NCI-H2107 (cell line): ENCODE measurements at places on chromosomes 6 and 20.

- DNase-seq, result no peak
Observed at GRCh38 chr6:70413992-70414494, 735 bp downstream of the FAM135A start.

DNA sequence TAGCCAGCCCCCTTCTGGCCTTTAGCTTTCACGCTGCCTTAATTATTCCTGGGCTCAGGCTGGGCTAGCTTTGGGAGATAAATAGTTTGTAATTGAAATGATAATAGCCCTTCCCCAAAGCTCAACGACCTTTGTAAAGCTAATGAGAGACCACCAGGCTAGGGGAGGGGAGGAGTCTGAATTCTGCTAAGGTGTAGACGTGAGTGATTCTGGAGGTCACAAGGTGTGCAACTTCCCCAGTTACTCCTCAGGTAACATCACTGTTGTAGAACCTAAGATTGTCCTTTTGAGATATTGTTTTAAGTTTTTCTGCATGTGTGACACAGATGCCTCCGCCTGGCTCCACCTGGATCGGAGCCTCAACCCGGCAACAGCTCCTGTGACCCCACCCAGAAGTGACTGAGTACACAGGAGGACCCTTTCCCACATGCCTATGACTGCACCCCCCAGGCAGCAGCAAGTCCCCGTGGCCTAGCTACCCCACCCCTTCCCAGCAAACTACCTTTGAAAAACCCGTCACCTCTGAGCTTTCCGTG is 5.8 kb upstream of the GPR31 start:
- no peak for DNase-seq

GRCh38 chr6:122832459-122832858 is 43.4 kb downstream of the SMPDL3A start:
- no peak for DNase-seq

- no peak for DNase-seq
Observed at GRCh38 chr6:4805553-4806336, 29.5 kb downstream of the CDYL start.

DNA sequence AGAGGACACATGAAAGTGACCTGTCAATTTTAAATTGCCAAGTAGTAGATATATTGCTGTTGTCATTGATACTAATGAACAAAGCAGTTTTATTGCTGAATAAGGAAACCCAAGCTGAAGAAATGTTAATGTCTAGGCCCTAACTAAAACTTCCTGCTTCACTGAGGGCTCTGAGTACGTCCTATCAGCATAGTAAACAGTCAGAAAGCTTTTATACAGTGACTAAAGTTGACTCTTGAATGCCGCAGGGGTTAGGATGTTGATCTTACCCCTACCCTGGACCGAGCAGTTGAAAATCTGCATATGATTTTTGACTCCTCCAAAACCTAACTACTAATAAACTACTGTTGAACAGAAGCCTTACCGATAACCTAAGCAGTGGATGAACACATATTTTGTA is 149.0 kb downstream of the HIVEP2 start:
- DNase-seq, result no peak

DNA sequence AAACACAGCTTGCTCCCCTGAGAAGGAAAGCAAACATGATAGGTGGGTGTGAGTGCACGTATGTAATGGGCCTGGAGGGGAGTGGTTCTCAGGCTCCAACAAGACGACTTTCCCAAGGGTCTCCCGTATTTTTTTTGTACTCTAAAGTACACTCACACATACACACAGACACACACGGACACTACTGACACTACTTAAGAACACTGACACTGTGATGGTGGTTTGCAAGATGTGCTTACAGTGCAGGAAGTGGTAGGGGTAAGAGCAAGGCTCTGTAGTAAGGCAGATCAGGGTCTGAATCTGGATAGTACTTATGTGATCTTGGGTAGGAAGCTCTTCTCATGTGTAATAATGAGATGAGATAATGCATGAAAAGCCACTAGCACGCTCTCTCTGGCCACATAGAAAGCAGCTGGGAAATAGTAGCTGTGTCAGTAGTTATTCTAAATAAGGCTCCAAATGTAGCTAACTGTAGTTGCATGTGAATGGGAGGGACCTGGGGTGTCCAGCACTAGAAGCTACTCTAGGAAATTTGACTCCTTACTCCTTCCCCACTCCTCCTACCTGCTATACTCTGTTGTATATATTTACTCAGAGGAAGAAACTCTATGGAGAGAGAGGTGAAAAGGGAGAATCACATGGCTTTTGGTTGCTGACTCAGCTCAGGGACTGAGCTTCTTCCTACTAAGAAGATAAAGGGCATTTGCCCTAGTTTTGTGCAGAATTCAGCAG is 8.4 kb upstream of the ZBTB24 start:
- no peak for DNase-seq

GRCh38 chr6:147506704-147507114 is 1.8 kb upstream of the SAMD5 start:
- no peak for DNase-seq

GRCh38 chr20:17565169-17565845 is 4.6 kb upstream of the DSTN start:
- DNase-seq, result no peak

DNA sequence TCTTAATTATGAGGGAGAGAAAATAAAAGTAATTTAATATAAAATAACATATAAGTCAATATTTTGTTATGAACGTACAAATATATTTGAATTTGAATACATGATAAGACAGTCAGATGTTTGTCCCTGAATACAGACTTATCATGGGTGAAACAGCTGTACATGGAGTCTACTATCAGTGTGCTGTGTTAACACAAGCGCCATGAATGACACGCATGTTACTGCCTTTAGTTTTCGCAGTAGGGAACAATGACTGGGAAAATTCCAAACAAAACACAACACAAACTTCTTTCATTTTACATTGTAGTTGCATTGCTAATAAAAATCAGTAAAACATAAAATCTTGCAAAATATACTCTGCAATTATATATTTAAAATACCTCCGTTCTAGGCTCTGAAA is 108.6 kb downstream of the FBXO5 start:
- no peak for DNase-seq
